ENCODE measurements at places on chromosomes 2 and 18.

- DNase-seq, result peak; percentile 91
Measured at GRCh38 chr2:110101280-110101844, 14.3 kb downstream of the MALL start.

- DNase-seq, result no peak
Measured at GRCh38 chr2:47810850-47811249, 27.9 kb downstream of the MSH6 start.

GRCh38 chr2:144357623-144358373 lies 162.1 kb downstream of the ZEB2 start:
- peak; percentile 81 for DNase-seq

GRCh38 chr2:208531361-208531760 lies 124.8 kb downstream of the PTH2R start:
- DNase-seq, result no peak

- no peak for DNase-seq
Measured at GRCh38 chr18:48809365-48809764, 141.4 kb downstream of the SMAD7 start.

- DNase-seq, result no peak
Measured at GRCh38 chr2:145488571-145488970, 968.7 kb upstream of the ZEB2 start.

DNA sequence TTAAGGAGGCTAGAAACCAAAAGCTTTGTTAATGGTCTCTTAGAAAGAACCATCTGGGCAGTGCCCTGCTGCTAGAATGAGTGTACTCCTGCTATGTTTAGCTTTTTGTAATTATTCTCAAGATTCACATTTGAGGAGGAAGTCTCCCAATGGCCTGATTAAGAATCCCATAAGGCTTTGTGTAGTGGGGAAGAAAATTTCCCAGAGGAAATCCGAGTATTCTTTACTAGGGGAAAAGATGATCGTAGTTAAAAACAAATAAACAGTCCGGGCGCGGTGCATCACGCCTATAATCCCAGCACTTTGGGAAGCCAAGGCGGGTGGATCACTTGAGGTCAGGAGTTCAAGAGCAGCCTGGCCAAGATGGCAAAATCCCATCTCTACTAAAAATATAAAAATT lies 117.9 kb downstream of the PTRHD1 start:
- DNase-seq, result no peak
